ENCODE measurements at places on chromosomes 7 and 10.
A peak's percentile ranks its signal among the peaks of the same experiment; 100 is the strongest.

- no peak for DNase-seq
Observed at GRCh38 chr7:151188252-151188542, 1.1 kb upstream of the ASB10 start.

- DNase-seq = no peak
Observed at GRCh38 chr7:152078025-152078424, 52.6 kb downstream of the GALNT11 start.

GRCh38 chr7:99505324-99505662 is 831 bp downstream of the ZKSCAN5 start:
- no peak for DNase-seq

DNA sequence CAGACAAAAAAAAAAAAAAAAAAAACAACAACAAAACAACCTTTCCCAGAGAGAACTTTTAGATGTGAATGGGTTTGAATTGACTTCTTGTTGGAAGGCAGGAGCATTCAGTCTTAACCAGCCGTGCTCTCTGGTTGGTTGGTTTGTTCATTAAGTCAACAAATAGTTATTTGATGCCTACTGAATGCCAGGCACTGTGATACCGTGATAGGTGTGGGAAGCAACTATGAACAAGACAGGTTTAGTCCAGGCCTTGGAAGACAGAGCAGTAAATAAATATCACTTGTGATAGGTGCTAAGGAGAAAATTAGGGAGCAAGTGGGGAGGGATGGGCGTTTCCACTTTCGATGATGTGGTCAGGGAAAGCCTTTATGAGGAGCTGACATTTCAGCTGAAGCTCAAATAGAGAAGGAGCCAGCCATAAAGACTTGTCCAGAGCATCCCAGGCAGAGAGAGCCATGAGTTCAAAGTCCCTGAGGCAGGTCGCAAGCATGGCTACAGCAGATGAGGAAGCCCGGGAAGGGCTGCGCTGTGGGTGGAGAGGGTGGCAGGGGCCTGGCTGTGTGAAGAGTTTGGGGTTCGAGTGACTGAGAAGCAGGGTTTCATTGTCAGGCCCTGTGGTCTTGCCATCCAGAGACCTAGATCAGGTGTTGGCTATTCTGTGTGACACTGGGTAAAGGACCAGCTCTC is 8.0 kb downstream of the TSPAN15 start:
- no peak for DNase-seq

DNA sequence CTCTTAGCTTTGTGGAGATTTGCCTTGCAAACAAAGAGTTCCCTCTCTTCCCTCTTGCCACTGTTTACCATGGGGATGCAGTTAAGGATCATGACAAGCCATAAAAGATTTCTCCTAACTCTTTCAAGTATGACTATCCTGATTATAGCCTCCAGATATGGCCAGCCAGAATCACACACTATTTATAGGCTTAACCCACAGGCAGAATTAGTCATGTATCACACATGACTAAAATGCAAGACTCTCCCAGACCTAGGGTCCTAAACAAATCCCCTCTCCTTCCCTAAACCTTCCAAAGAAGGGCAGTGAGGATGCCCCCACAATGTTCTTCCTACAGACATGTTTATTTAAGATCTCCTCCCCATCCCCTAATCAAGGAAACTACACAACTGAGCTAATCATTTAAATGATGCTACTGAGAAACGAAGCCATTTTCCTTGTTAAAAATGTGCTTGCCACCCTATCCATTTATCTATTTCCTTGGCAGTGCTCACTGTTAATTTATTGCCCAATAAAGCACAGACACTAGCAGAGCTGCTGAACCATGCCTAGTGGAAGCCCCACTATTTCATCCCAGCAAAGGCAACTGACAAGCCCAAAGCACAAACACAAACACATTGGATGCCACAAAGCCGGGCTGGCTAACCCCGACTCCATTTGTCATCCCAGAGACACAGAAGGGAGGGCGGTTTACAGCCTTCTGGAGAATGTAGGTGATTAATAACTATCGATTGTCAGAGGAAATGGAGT is 363.4 kb downstream of the KCNMA1 start:
- DNase-seq = no peak

- DNase-seq = no peak
Observed at GRCh38 chr10:105837951-105838350, 1196.9 kb downstream of the SORCS3 start.

- DNase-seq = no peak
Observed at GRCh38 chr10:119498889-119499676, 43.4 kb downstream of the RGS10 start.

DNA sequence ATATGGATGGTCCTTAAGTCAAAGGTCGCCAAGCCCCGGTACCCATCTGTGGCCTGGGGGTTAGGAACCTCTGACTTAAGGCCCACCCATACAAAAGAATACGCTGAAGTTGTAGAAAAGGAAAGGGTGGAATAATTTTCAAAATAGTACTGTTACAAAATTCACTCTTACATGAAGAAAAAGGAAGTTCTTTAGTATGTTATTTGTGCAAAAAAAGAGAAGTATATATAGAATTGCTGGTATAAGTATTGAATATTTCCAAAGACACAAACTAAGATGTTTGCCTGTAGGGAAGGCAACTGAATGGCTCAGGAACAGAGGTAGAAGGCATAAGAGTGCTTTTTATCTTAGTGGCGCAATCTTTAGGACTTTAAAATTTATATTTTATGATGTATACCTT is 78.7 kb downstream of the PRLHR start:
- no peak for DNase-seq

DNA sequence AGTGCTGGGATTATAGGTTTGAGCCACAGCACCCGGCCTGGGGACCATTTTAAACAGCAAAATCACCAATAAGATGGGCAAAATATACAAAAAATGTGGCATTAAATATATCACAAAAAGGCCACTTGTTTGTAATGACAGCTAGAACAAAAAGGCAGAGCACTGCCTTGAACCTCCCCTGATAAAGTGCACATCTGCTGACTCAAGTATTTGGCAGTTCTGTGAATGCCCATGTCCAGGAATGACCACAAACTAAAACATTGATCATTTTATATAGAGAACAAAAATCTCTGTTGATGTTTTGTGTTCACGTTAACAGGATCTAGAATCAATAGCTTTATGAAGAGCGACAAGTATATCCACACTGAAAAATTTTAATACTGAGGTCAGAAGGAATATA is 21.5 kb downstream of the HERC4 start:
- no peak for DNase-seq

GRCh38 chr7:27102581-27103442 is at the start of gene HOXA2:
HOXA2 (minus strand) TSS chr7:27102683; CDS start chr7:27102500, 183 bp downstream.
- no peak for DNase-seq

DNA sequence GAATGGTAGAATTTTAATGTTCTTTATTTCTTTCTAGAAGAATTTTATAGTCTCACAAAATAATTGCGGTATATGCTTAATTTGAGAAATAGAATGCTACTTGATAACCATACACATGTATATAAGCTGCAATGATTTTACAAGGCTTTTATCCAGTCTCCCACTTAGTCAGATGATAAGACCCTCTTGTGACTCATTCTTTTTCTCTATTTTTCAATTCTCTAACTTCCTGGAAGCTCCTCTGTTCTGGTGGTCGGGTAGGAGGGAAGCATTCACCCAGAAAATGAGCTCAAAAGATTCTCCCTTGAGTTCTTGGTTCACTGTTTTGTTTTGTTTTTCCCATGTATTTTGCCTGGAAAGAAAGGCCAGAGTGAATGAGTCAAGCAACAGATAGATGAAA is 546.6 kb downstream of the INHBA start:
- no peak for DNase-seq

DNA sequence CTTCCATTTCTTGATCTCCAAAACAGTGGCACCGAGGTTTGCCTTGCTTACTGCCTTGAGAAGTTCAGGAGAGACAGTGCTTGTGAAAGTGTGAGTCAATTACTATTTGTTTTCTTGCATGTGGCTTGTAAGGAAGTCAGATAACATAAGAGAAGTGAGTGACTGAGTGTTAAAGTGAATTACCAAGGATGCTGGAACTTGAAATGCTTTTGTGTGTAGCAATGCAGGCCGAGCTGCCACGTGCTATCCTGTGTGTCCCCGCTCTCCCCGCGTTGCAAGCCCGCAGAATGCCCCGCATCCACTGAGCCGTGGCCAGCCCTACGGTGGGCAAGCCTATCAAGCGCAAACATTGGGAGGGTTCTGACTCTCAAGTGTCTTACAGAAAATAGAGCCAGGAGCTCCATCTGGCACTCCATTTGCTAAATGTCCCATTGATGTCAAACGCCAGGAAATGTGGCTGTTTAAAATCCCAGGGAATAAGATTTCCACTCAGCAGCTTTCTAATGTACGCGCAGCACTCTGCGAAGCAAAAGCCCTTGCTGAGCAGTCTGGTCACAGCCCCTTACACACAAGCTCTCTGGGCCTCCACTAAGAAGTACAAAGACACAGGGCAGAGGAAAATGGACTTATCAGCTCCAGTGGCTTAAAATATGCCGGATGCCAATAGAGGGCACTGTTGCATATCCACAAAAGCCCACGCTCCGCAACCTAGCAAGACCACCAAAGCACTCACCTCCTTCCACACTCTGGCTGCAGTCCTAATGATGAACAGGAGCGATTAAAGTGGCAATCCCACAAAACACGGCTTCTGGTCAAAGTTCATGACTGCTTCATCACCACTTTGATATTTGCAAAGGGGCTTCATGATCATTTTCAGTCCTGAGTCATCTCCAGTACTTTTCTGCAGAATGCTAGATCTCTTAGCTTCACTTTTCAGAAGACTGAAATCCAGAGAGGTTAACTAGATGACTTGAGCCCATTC is 158.0 kb upstream of the ITGB1 start:
- DNase-seq = no peak

GRCh38 chr7:6271060-6271658 is 1.3 kb downstream of the CYTH3 start:
- DNase-seq = peak; percentile 69

DNA sequence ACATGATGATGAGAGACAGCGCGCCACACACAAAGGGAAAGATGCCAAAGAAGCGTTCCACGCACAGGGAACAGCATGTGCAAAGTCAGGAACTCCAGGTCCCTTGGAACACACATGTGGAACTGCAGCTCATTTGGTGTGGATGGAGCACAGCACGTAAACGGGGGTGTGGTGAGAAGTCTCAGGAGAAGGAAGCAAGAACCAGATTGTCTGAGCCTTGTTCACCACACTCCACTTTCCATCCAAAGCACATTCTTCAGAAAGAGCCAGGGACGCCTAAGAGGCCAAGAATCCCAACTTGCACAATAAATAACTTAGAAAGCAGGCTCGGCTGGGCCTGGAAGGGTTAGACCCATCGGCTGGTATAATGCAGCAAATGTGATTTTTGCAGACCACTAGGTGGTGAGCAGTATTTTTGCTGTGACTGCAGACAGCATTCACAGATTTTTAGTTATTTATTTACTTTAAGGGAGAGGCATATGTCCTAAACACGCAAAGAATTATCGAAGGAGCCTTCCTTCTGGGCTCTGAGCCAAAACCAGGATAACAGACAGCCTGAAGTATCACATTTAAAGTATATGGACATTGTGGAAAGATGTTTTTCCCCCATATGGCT is 27.9 kb upstream of the ASCC1 start:
- peak; percentile 69 for DNase-seq

GRCh38 chr10:97822261-97822687 is 27.4 kb upstream of the GOLGA7B start:
- no peak for DNase-seq

DNA sequence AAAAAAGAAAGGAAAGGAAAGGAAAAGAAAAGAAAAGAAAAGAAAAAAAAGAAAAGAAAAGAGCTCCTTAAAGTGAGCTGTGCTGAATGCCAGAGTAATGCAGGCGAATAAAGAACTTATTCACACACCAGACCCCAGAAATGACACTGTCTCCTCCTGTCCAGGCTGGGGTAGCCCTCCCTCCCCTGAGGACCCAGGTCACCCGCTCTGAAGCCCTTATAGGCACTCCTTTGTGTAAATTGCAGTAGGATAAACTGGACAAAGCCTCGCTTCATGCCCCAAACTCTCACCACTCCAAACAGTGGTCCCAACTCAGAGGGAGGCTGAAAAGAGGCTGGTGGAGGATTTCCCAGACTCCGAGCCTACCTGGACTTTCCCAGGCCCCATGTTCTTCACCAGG is 46.3 kb downstream of the PKD1L1 start:
- no peak for DNase-seq

Data from left ventricle myocardium superior (tissue), 1 donor.